ENCODE measurements at places on chromosomes 13 and 19. TPM values are rescaled to one million over a fixed set of nuclear protein-coding genes. Genes with fewer than 3 reads are reported as not detected.

GRCh38 chr19:19445911-19446361, 40.5 kb downstream of the GATAD2A start:
- H3K27me3 ChIP-seq, result no peaks in the 10 kb centered on the region
- no peak overlapping the region for H3K4me3 ChIP-seq
- no peaks in the 10 kb centered on the region for H3K36me3 ChIP-seq

GRCh38 chr19:919199-920050, 2.3 kb downstream of the KISS1R start:
- peak; percentile 75 for DNase-seq
- H3K4me1 ChIP-seq, result no peaks in the 10 kb centered on the region
- no peak overlapping the region for H3K27ac ChIP-seq
- H3K36me3 ChIP-seq, result no peaks in the 10 kb centered on the region
- H3K27me3 ChIP-seq, result peaks cover 79% of the 10 kb centered on the region

Gene IL11
- 1.1 TPM for total RNA-seq

DNA sequence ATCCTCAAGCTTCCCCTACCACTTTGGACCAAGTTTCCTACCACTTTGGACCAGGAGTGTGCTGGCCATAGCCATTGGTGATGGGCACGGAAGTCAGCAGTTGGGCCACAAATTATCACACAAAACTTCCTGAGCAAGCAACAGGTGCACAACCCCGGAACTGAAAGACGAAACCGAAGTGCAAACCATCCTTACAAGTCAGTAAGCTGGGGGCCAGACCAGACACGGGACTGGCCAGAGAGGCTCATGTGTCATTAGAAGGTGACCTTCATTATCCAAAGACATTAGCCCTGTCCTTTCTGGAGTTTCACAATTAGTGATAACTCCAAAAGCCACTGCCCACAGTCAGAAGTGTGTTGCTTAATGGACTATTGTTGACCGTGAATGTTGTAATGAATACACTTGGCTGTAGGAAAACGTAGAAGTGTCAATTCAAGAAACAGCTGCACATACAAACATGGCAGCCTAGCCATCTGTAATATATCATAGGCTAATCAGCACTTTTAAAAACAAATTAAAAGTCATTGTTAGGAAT, 244.1 kb upstream of the IRS2 start:
- H3K36me3 ChIP-seq, result no peaks in the 10 kb centered on the region
- no peaks in the 10 kb centered on the region for H3K27me3 ChIP-seq
- no peak overlapping the region for H3K27ac ChIP-seq

DNA sequence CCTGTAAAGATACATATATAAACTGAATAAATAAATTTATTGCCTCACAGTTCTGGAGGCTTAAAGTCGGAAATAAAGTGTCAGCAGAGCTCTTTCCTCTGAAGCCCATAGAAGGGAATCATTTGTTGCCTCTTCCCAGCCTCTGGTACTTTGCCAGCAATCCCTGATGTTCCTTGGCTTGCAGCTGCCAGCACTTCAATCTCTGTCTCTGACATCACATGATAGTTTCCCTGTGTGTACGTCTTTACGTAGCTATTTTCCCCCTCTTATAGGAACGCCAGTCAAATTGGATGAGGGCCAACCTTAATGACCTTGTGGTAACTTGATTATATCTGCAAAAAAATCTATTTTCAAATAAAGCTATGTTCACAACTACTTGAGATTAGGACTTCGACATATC, 250.9 kb downstream of the LIG4 start:
- no peaks in the 10 kb centered on the region for H3K36me3 ChIP-seq
- H3K4me3 ChIP-seq, result no peak overlapping the region
- H3K4me1 ChIP-seq, result peaks cover 7% of the 10 kb centered on the region
- no peak overlapping the region for H3K27ac ChIP-seq
- H3K27me3 ChIP-seq, result no peaks in the 10 kb centered on the region

DNA sequence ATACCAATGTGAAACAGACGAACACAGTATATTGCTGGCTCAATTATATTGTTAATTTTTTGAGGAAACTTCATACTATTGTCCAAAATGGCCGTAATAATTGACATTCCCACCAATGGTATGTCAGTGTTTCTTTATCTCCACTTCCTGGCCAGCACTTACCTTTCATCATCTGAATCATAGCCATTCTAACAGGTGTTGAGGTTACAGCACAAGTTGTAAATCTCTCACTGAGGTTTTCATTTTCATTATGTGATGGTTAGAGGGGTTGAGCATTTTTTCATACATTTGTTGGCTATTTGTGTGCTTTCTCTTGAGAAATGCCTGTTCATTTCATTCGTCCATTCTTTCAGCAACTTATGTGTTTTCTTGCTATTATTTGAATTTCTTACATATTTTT, 824.0 kb downstream of the UQCRFS1 start:
- no peaks in the 10 kb centered on the region for H3K36me3 ChIP-seq
- no peaks in the 10 kb centered on the region for H3K27me3 ChIP-seq
- no peak overlapping the region for H3K4me3 ChIP-seq
- no peak for DNase-seq

DNA sequence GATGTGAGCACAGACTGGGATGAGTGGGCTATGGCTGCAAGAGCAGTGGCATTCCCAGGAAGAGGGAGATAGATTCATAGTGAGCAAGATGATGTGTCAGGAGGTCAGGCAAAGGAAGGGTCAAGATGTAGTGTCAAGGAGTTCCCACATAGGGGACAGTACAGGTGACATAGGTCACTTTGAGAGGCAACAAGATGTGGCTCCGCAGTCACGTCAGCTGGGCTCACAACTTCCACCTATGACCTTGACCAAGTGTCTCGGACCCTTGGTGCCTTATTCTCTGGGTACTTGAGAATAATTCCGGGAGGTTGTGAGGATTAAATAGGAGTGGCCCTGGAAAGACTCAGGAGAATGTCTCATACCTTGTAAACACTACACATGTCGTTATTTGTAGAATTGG, 10.5 kb downstream of the ZNF317 start:
- DNase-seq, result no peak
- no peak overlapping the region for H3K4me3 ChIP-seq
- H3K4me1 ChIP-seq, result peaks cover 9% of the 10 kb centered on the region
- peaks cover 15% of the 10 kb centered on the region for H3K36me3 ChIP-seq
- H3K27me3 ChIP-seq, result no peaks in the 10 kb centered on the region

DNA sequence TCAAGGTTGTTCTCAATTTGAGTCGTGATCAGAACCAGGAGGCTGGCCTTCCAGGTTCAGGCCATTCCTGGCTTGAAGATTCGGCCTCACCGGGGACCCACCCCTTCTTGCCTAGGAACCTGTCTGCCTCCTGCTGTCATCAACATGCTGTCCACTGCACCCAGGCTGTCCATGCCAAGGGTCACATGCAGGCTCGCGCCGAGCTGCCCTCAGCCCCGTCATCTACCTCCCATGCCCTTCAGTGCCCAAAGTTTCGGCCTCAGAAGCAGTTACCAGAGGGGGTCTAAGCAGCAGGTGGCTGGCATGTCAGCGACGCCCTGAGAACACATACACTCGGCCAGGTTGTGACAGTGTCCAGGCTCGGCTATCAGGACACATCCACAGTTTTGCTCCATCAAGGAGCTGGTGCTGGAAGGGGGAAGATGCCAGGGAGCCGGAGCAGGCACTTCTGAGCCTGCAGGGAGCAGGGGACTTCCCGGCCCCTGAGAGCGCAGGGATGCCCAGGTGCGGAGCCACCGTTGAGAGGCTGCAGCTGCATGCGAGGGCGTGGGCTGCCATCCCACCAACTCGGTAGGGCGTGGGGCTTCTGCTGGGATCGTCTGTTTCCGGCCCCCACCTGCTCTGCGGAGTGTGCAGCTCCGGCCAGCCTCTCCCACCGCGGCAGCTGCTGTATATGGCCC, 590.9 kb upstream of the SLITRK5 start:
- H3K4me3 ChIP-seq, result no peak overlapping the region
- H3K27me3 ChIP-seq, result no peaks in the 10 kb centered on the region
- H3K36me3 ChIP-seq, result no peaks in the 10 kb centered on the region
- no peak overlapping the region for H3K27ac ChIP-seq

DNA sequence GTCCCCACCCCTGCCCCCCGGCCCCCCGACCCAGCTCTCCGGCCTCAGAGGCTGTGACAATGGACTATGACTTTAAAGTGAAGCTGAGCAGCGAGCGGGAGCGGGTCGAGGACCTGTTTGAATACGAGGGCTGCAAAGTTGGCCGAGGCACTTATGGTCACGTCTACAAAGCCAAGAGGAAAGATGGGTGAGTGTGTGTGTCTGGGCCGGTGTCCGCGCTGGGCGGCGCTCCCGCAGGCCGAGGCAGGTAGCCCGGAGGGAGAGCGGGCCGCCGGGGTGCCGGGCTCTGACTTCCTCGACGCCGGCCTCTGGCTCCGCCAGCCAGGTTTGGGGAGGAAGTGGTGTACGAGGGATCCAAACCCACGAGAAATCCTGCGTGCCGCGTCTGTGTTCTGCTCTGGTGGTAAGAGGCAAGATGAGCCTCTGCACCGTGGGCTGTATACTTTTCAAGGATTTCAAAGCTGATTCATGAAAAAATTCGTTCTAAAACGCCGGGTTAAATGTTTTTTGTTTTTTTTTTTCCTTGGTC, 718 bp downstream of the CDK8 start:
- H3K27me3 ChIP-seq, result no peaks in the 10 kb centered on the region
- no peaks in the 10 kb centered on the region for H3K36me3 ChIP-seq
- H3K4me3 ChIP-seq, result peak overlapping the region; percentile 96
- H3K27ac ChIP-seq, result no peak overlapping the region
- H3K4me1 ChIP-seq, result peaks cover 19% of the 10 kb centered on the region

- no peak overlapping the region for H3K4me3 ChIP-seq
- H3K27ac ChIP-seq, result no peak overlapping the region
- no peaks in the 10 kb centered on the region for H3K27me3 ChIP-seq
- DNase-seq, result no peak
- no peaks in the 10 kb centered on the region for H3K4me1 ChIP-seq
Measured at GRCh38 chr13:37700887-37701286, 102.3 kb upstream of the POSTN start.

GRCh38 chr19:10316229-10317044, 622 bp upstream of the FDX2 start:
- H3K36me3 ChIP-seq, result peaks cover 3% of the 10 kb centered on the region
- H3K4me3 ChIP-seq, result peak overlapping the region; percentile 92
- no peak for DNase-seq
- H3K27me3 ChIP-seq, result no peaks in the 10 kb centered on the region

- H3K36me3 ChIP-seq, result peaks cover 12% of the 10 kb centered on the region
- H3K27ac ChIP-seq, result 0 out of 2 replicates have a peak overlapping the region, but pooled peaks have one; percentile 55
- H3K27me3 ChIP-seq, result no peaks in the 10 kb centered on the region
Measured at GRCh38 chr19:5269926-5270325, 70.7 kb downstream of the PTPRS start.

Gene KIR2DL3
- not detected for total RNA-seq

- no peak overlapping the region for H3K27ac ChIP-seq
- no peaks in the 10 kb centered on the region for H3K27me3 ChIP-seq
- peaks cover 7% of the 10 kb centered on the region for H3K4me1 ChIP-seq
- no peak for DNase-seq
Measured at GRCh38 chr13:59495299-59495698, 668.4 kb downstream of the DIAPH3 start.

Gene ZNF578
- 11.9 TPM for total RNA-seq

DNA sequence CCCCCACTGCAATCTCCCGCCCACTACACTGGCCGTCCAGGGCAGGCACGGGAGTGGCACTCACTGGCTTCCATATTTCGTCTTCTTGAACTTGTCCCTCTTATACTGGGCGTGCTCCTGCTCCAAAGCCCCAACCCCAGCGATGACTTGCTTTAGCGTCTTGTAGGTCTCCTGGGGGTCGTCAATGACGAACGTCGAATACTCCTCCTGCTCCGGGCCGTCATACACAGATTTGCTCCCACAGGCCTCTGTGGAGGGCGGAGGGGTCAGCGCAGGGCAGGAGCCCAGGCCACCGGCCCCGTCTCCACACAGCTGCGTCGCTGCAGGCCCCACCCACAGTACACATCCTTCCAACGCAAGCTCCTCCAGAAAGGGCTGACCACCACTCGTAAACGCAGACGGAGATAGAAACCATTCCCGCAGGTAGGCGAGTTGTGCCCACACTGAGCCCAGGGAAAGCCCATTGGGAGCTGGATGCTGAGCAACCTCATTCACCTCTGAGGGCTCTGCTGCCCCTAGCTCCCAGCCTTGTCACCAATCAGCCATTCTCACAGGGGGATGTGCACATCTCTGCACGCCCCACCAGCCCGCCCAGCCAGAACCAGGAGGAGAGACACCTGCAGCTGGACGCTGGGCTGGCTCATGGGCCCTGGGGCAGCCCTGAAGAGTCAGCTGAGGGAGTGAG, 7.9 kb upstream of the C13orf46 start:
- no peak overlapping the region for H3K27ac ChIP-seq
- no peak overlapping the region for H3K4me3 ChIP-seq
- no peaks in the 10 kb centered on the region for H3K36me3 ChIP-seq
- DNase-seq, result no peak

DNA sequence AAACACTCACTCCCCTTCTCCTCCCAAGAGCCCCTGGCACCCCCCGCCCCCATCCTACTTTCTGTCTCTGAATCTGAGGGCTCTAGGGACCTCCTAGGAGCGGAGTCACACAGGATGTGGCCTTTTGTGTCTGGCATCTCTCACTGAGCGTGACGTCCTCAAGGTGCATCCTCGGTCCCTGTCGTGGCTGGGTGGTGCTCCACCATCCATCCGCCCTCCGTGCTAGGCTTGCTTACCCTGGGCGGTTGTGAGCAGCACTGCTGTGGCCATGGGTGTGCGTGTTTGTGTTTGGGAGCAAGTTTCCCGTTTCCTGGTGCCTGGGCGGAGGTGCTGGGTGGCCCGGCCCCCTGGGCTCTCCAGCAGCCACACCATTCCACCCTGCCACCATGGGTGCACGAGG, 12.2 kb downstream of the PLEKHJ1 start:
- no peaks in the 10 kb centered on the region for H3K27me3 ChIP-seq
- DNase-seq, result no peak
- H3K36me3 ChIP-seq, result no peaks in the 10 kb centered on the region
- H3K4me3 ChIP-seq, result no peak overlapping the region
- no peaks in the 10 kb centered on the region for H3K4me1 ChIP-seq

GRCh38 chr13:45133396-45134118, 13.2 kb downstream of the GTF2F2 start:
- no peaks in the 10 kb centered on the region for H3K27me3 ChIP-seq
- DNase-seq, result no peak
- peaks cover 24% of the 10 kb centered on the region for H3K4me1 ChIP-seq
- H3K36me3 ChIP-seq, result no peaks in the 10 kb centered on the region
- no peak overlapping the region for H3K27ac ChIP-seq
- no peak overlapping the region for H3K4me3 ChIP-seq

GRCh38 chr13:45928843-45929242, 77.3 kb upstream of the SIAH3 start:
- no peak for DNase-seq
- no peaks in the 10 kb centered on the region for H3K27me3 ChIP-seq
- H3K36me3 ChIP-seq, result no peaks in the 10 kb centered on the region

GRCh38 chr19:10152100-10152499, 32.4 kb upstream of the EIF3G start:
- H3K4me1 ChIP-seq, result no peaks in the 10 kb centered on the region
- no peak for DNase-seq
- H3K4me3 ChIP-seq, result no peak overlapping the region

- peaks cover 9% of the 10 kb centered on the region for H3K4me1 ChIP-seq
- H3K27ac ChIP-seq, result no peak overlapping the region
- no peak overlapping the region for H3K4me3 ChIP-seq
- H3K36me3 ChIP-seq, result peaks cover 26% of the 10 kb centered on the region
- H3K27me3 ChIP-seq, result no peaks in the 10 kb centered on the region
Measured at GRCh38 chr19:42214810-42215485, 2.5 kb downstream of the DEDD2 start.

Gene HIPK4
- not detected for total RNA-seq

Gene EID2B
- total RNA-seq, result 2.5 TPM

- no peak overlapping the region for H3K27ac ChIP-seq
- no peak for DNase-seq
- H3K4me1 ChIP-seq, result peaks cover 16% of the 10 kb centered on the region
- H3K36me3 ChIP-seq, result 0 out of 2 replicates have a peak, but pooled peaks cover 6% of the 10 kb centered on the region
- no peaks in the 10 kb centered on the region for H3K27me3 ChIP-seq
- H3K4me3 ChIP-seq, result no peak overlapping the region
Measured at GRCh38 chr19:43329989-43330388, 23.5 kb upstream of the CD177 start.
